AG10803 (cell line): ENCODE measurements at places on chromosomes 13 and 19.
A peak's percentile ranks its signal among the peaks of the same experiment; 100 is the strongest.

GRCh38 chr13:110259651-110260050 is 47.3 kb downstream of the COL4A1 start:
- no peak for DNase-seq

DNA sequence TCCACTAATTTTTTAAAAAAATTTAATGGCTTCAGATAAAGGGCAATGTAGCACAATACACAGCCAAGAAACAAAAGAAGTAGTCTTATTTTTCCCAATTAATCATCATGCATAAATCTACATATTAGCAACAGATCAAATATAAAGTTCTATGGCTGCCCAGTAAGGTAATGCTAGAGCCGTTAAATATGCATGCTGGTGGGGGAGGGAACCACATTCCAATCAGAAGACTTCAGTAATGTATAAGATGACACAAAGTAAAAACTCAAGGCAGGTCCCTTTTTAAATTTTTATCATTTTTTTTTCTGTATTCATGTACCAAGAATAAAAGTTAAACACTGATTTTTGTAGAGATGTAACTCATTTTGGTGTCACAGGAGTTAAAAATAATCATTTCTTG is 62.0 kb downstream of the MPHOSPH8 start:
- DNase-seq = no peak

GRCh38 chr13:48040896-48041295 is 3.4 kb downstream of the NUDT15 start:
- peak; percentile 11 for DNase-seq

DNA sequence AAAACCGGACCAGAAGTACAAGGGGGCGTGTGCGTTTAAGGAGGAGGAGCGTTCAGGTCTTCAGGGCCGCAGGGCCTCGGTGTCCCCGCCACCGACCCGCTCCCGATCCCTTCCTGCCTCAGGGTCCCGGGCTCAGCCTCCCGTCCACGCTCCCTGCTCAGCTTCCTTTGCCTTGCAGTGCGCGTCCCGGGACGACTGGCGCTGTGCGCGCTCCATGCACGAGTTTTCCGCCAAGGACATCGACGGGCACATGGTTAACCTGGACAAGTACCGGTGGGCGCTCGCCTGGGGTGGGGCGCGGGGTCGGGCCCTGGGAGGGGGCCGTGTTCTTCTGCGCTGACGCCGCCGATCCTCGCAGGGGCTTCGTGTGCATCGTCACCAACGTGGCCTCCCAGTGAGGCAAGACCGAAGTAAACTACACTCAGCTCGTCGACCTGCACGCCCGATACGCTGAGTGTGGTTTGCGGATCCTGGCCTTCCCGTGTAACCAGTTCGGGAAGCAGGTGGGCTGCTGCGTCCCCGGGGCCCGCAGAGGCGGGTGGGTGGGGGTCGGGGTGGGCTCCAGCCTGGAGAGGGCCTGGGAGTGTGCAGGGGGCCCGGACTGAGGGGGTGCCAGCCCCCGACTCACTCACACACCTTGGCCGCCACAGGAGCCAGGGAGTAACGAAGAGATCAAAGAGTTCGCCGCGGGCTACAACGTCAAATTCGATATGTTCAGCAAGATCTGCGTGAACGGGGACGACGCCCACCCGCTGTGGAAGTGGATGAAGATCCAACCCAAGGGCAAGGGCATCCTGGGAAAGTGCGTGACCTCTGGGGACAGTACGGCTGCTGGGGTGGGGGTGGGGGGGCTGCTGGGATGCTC is 1.4 kb downstream of the GPX4 start:
- peak; percentile 46 for DNase-seq

- DNase-seq = no peak
Measured at GRCh38 chr13:77331421-77331820, 4.5 kb upstream of the MYCBP2 start.

DNA sequence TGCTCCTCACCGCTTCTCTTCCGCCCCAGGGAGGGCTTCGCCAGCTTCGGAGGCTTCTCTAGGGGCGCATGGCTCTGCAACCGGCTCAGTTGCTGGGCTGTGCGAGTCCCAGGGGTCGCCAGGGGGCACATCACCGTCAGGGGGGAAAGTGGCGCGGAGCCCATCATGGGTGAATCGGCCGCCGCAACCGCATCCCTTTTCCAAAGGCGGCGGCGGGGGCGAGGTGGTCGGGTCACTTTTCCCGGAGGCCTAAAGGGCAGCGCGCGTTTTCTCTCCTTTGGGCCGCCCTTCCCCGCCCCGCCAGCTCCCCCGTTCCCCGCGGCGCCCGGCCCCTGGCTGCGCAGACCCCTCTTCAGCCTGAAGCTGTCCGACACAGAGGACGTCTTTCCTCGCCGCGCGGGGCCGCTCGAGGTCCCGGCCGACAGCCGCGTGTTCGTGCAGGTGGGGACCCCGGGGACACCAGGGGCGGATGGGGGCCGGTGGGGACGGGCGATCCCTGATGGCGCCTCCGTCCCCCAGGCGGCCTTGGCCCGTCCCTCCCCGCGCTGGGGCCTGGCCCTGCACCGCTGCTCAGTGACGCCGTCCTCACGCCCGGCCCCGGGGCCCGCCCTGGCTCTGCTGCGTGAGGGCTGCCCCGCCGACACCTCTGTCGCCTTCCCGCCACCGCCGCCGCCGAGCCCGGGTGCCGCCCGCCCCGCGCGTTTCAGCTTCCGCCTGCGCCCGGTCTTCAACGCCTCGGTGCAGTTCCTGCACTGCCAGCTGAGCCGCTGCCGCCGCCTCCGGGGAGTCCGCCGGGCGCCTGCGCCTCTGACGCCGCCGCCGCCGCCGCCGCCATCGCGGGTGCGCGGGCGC is 1.7 kb downstream of the TGFBR3L start:
- no peak for DNase-seq

DNA sequence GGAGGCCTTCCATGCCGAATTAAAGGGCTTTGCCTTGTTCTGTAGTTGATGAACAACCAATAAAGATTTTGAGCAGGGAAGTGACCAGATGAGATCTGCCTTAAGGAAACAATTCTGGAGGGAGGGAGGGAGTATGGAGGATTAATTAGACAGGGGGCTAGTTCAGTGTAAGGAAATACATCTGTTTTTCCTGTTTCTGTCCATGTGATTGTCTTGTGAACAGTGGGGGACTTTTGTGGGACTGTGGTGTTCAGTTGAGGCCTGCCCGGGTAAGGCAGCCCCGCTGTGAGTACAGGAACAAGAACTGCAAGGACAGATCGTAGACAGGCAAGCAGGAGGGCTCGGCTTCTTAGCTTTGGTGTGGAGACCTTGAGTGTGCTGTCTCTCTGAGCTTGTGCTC is 59.0 kb downstream of the DGKH start:
- DNase-seq = no peak

DNA sequence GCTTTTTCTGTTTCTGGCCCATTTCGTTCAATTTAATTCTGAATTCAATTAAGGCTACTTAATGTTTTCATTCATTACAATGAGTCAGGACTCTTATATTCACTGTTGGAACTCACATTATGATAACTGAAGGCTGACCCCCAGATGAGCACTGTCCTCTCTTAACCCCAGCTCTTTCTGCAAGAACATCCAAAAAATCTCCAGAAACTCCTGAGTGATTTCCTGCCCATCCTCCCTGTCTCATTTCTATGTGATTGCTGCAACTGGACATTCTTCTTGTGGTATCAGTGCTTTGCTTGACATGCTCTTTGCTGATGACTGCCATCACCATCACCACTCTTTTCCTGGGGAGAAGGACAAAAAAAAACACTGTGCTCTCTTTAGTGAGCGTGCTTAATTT is 240.3 kb downstream of the SPRY2 start:
- DNase-seq = peak; percentile 78

- DNase-seq = no peak
Measured at GRCh38 chr19:48918801-48919247, 14.7 kb upstream of the DHDH start.

- DNase-seq = no peak
Measured at GRCh38 chr19:13016245-13016627, 21.0 kb downstream of the NFIX start.

DNA sequence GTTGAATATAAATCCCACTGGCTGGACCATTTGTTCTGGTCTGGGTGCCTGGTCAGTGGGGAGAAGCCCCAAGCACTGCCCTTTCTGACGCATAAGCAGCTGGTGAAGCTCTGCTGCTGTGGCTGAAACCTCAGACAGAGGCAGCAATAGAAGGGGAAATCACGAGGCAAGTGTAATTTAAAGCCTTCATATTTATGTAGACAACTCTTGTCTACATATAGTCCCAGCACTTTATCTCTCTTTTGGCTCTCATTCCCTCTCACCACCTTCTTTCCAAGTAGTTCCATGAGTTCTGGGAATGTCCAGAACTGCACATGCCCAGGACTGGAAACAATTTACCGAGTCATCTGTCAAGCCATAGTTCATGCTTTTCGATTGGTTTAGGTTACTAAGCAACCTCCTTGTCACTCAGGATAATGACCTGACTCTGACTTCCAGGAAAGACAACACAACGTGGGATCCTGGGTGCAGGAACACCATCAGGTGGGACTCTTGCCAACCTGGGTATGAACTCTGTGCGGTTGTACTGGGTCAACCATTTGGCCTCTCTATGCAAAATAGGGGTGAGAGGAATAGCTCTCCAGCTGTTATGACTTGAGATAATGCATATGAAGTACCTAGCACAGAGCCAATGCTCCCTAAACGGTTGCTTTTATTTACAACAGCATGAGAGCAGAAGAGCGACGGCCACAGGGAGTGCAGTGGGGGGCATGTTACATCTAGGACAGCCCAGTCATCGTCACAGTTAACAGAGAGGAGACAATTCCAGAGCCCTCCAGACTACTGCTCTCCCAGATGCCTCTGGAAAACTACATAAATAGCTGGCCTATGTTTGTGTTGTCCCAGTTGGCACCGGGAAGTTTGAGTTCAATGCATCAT is 321.9 kb downstream of the FOXO1 start:
- DNase-seq = no peak

- DNase-seq = no peak
Measured at GRCh38 chr13:27774169-27774568, 18.1 kb upstream of the GSX1 start.

DNA sequence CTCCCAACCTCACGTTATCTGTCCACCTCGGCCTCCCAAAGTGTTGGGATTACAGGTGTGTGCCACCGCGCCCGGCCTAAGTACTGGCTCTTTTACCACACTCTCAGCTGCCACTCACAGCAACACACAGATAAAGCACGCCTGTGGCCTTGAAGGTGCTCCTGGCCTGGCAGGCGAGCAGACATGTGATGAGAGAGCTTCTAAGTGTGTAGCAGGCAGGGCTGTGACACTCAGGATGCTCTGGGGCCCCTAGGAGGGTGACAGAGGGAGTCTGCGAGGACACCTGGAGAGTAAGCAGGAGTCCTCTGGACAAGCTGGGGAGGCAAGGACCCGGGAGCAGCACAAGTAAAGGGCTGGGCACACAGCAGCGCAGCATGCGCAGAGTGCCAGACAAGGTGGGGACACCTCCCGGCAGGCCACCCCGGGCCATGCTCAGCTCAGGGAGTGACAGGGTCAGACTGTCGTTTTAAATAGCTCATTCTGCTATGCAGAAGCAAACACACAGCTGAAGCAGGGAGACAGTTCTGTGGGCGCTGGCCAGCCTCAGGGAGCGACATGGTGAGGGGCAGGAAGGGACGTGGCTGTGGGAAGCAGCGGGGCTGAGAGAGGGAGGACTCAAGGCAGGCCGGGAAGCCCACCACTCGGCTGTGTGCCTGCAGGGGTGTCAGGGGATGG is 26.5 kb downstream of the MED26 start:
- no peak for DNase-seq

GRCh38 chr19:48659768-48660167 is 13.0 kb downstream of the NTN5 start:
- DNase-seq = no peak
